ENCODE measurements at places on chromosomes 5 and 9. TPM values are rescaled to one million over a fixed set of nuclear protein-coding genes. Genes with fewer than 3 reads are reported as not detected.

DNA sequence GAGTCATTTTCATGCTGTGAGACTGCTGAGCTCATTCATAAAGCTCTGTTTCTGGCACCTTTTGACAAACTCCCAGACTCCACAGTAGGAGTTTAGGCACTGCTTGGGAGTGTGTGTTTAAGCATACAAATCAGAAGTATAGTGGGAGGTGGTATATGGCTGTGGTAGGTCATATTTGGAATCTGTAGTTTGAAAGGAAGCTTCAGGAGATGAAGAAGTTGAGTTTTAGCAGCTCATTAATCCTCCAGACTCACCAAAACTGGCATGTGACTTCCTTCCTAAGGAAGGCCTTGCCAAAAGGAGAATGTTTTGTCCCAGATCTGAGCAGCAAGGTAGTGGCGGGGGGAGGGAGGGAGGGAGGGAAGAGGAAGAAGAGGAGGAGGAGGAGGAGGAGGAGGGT is 52.8 kb downstream of the SAXO1 start:
- DNase-seq, result no peak

- DNase-seq, result no peak
These were observed 101.7 kb upstream of the DAPK1 start for GRCh38 chr9:87395804-87396479.

- no peak for DNase-seq
These were observed 13.9 kb downstream of the ALDOB start for GRCh38 chr9:101421653-101422065.

Gene LHX2
- not detected for total RNA-seq

DNA sequence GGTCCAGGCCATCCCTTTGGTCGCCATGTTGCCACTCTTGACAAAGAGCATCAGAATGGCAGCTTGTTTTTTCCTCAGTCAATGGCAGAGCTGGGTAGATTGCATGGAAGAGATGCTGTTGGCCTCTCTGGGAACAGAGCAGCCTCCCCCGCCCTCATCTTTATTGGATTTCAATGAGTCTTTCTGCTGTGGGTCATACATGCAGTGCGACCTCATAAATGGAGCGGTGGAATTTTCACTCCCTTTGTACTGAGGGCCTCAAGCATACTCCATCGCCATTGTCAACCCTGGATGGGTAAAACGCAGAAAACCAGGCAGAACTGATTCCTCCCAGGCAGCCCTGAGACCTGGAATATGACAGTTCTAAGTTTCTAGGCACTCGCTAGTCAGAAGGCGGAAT is 71.8 kb downstream of the ZNF618 start:
- no peak for DNase-seq

Gene STK32A
- total RNA-seq, result 5.5 TPM

GRCh38 chr9:27548055-27548741 is 18.6 kb upstream of the MOB3B start:
- DNase-seq, result peak; percentile 52

- no peak for DNase-seq
These were observed 605.1 kb upstream of the KLF4 start for GRCh38 chr9:108094676-108094993.

DNA sequence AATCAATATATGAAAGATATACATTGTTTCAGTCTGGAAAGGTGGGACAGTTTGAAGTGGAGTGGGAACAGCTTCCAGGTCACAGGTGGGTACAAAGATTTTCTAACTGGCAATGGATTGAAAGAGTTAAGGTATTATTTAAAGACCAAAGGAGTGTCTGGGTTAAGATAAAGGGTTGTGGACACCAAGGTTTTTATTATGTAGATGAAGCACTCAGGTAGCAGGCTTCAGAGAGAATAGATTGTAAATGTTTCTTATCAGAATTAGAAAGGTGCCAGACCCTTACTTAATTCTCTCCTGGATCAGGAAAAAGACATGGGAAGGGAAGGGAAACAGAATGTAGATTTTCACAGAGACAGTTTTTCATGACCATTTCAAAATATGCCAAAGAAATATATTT is 1174.8 kb downstream of the MAT2B start:
- DNase-seq, result no peak

Gene CCDC152
- total RNA-seq, result under 0.01 TPM

GRCh38 chr5:59171131-59171530 is 588.3 kb downstream of the RAB3C start:
- DNase-seq, result no peak

DNA sequence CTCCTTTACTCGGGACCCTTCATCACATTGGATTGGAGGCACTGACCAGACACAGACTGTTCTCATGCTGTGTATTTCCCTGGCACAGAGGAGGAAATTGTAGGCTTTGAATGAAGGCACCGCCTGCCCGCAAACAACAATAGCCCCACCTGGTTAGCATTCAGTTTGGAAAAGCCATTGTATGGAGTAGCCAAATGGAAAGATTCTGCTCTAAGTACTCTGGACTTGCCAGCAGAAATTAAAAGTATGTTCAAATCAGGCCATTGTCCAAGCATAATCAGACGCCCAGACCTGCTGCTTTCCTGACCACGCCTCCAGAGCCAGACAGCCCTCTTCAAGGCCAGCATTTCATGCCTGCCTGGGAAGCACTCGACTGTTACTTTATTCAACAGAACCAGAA is 8.0 kb upstream of the SEMA4D start:
- DNase-seq, result no peak

DNA sequence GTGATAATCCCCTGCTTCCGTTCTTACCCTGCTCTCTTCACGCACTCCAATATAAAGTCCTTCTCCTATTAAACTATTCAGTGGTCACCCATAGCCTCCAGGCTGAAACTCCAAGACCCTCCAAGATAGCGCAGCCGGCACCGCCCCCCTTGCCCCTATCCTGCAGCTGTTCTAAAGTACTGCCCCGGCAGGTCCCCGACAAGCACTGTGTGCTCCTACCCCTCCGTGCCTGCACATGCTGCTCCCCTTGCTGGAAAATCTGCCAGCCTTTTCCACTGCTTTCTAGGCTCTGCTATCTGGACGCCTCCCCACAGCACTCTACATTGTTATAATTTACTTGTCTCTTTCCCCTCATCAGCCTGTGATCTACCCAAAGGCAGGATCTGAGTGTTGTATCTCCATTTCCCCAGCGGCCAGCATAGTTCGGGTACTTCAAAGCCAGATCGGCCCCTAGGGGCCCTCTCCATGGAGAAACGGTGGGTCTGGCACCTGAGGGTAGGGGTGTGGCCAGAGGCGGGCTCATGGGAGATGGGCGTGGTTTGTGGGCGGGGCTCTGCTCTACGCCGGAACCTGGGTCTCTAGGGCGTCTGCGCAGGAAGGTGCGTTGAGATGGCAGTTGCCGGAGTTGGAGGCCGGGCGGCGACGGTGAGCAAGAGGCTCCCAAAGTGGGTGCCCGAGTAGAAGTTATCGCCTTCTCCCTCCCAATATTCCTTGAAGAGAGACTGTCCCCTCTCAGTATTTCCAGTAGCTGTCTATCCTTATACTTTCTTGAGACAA is 83.5 kb upstream of the RUSC2 start:
- peak; percentile 54 for DNase-seq

- no peak for DNase-seq
These were observed 139.8 kb upstream of the SPEF2 start for GRCh38 chr5:35477911-35478310.

DNA sequence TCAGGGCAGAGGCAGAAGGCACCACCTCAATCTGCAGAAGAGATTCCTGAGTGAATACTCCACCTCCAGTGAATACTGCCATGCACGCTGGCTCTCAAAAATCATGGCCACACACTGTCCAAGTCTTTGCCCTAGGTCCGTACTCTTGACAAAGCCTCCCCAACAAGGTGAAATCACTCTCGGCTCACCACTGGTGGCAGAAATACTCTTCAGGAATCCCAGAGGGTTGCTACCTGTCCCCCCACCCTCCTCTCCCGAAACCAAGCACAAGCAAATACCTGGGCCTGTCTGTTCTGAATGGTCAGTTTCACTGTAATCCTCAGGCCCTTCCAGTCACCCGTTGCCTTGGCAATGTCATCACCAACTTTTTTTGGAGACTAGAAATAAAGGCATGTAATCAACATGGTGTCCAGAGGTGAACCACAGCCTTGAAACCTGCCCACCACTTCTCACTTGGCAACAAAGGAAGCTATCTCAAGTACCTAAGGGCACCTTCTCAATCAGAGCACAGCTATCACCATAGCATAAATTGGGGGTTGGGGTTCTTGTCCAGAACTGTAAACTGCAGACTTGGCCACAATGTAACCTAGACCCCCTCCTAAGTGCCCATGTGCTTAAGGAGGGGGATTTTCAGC is 1.8 kb downstream of the RPL12 start:
- DNase-seq, result no peak

Gene ENDOG
- total RNA-seq, result 36.6 TPM

DNA sequence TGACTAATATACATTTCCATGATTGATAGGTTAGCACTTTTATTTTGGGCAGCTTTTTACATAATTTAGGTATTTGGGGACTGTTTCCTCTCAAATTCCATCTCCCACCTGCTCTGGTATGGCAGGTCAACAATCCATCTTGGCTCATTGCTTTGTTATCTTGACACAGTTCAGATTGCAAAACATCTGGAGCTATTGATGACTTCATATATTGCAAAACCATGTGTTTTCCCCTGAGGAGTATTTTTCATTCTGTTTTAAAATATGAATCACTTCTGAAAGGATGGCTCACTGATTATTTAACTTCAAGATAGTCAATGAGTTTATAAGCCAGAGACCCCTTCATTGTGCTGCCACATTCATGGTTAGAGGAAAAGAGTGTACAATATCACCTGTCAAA is 1206.0 kb upstream of the C9orf72 start:
- peak; percentile 91 for DNase-seq

- no peak for DNase-seq
These were observed 427.1 kb downstream of the CHSY3 start for GRCh38 chr5:130331332-130331731.

GRCh38 chr5:132055441-132055807 is 5.0 kb upstream of the IL3 start:
- DNase-seq, result no peak

- DNase-seq, result peak; percentile 30
These were observed 26.1 kb downstream of the IDNK start for GRCh38 chr9:83649080-83649479.

Gene ACTBL2
- under 0.01 TPM for total RNA-seq

DNA sequence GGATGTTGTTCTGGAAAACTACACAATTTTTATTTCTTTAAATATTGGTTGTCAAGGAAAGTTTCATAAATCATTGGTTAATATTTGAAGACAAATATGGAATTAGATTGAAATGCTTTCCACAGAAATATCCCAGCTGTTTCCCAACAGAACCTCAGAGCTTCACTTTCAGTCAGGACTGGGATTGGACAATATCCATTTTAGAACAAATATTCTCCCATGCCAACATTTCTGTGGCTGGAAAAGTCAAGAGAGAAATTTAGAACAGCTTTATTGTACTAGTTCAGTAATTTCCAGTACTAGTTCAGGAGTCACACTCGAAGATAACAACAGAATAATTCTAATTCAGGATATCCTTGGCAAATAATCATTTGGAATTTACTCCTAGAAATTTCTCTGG is 116.1 kb upstream of the TUT7 start:
- no peak for DNase-seq

DNA sequence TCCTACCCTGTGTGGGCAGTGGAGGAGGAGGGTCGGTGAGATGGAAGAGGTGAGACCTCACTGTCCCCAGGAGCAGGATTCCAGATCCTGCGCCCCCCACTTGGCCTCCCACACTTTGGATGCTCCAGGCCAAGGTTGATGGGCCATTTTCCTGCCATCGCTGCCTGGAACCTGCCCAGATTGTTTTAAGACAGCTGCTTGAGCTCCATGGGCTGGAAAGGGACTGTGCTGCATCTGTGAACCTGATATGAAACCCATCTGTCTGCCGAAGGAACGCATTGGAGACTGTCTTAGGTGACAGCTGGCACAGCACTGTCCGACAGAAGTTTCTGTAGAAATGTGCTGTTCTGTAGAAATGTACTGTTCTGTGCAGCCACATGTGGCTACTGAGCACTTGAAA is 72.7 kb upstream of the SLC25A48 start:
- no peak for DNase-seq

DNA sequence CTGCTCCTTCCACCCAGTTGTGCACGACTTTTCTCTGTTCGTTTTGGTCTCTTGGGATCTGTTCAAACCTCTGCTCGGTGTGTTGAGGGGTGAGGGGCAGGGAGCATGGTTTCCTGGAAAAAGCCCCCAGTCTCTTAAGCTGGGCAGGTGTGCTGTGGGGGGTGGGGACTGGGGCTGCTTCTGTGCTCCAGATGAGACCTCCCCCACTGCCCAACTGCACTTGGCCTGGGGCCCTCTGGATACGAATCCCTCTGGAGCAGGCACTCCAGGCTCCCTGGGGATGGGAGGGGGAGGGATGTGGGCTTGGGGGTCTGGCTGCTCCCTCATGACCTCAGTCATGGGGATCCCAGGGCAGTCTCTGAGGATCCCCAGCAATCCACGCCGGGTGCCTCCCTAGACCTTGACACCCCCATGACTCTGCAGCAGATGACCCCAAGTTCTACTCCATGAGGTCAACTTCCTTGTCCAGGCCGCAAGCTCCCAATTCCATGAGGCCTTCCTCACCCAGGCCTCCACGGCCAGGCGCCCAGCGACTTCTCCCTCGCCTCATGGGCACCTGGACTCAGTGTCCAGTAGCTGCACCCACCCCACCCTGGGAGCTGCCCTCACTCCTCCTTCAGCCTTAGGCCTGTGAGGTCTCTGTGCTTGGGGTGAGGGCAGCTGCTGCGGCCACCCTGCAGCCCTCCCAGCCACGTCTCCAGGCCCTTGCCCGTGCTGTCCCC is 5.9 kb upstream of the AHRR start:
- no peak for DNase-seq

DNA sequence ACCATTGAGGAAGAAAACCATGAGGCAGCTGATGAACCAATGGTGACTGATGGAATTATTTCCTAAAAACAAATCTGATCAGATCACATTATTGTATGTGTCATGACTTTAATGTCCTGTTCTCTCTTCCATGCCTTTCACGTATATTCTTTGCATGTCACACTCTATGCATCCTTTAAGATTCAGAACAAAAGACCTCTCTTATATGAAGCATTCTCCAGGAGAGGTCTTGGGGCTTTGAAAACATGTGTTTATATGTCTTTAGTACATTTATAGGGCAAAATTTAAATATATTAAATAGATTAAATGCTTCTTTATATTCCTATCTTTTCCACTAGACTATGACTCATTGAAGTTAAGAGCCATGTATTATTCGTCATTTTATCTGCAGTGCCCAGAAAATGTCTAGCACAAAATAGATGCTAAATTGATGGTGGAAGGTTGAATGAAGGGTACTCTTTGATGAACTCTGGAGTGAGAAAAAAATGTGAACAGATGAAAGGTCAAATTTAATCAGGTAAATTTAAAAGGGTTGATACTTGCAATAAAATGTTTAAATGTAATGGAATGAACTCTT is 196.3 kb downstream of the PSAT1 start:
- DNase-seq, result no peak

- no peak for DNase-seq
These were observed 84.7 kb downstream of the RASGRF2 start for GRCh38 chr5:81044868-81045267.

- no peak for DNase-seq
These were observed 25.7 kb downstream of the SLC1A1 start for GRCh38 chr9:4515958-4516375.

- DNase-seq, result peak; percentile 53
These were observed 18.2 kb upstream of the WDR38 start for GRCh38 chr9:124835026-124835557.
